ENCODE measurements at places on chromosomes 12 and 14. TPM values are rescaled to one million over a fixed set of nuclear protein-coding genes. Genes with fewer than 3 reads are reported as not detected.

PGF gene
- total RNA-seq: 1.0 TPM

GLT1D1 gene
- 5.4 TPM for total RNA-seq

DHRS2 gene
- 2.8 TPM for total RNA-seq

LTBP2 gene
- 0.84 TPM for total RNA-seq

ERGIC2 gene
- 108 TPM for total RNA-seq

MGP gene
- not detected for total RNA-seq

CCDC38 gene
- total RNA-seq: 0.12 TPM

UBE2N gene
- 82.6 TPM for total RNA-seq

SCN8A gene
- total RNA-seq: 14.2 TPM

Data from neural progenitor cell (in vitro differentiated cells).